ENCODE measurements at places on chromosomes 5 and 9.

GRCh38 chr5:60162441-60162840 lies 268.9 kb upstream of the PDE4D start:
- DNase-seq, result no peak

- no peak for DNase-seq
Observed at GRCh38 chr5:127353796-127354195, 63.2 kb downstream of the MEGF10 start.

GRCh38 chr5:43034591-43034968 lies 5.5 kb downstream of the ANXA2R start:
- no peak for DNase-seq

DNA sequence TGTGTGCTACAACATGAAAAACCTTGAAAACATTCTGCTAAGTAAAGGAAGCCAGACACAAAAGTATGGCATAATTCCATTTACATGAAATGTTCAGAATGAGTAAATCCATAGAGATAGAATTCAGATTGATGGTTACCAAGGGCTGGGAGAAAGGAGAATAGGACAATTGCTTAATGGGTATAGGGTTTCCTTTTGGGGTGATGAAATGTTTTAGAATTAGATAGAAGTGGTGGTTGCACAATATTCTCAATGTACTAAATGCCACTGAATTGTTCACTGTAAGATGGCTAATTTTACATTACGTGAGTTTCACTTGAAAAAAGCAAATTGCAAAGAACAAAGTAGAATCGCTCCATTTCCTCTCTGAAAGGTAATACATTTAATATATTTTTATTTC lies 43.0 kb upstream of the GAS1 start:
- no peak for DNase-seq

DNA sequence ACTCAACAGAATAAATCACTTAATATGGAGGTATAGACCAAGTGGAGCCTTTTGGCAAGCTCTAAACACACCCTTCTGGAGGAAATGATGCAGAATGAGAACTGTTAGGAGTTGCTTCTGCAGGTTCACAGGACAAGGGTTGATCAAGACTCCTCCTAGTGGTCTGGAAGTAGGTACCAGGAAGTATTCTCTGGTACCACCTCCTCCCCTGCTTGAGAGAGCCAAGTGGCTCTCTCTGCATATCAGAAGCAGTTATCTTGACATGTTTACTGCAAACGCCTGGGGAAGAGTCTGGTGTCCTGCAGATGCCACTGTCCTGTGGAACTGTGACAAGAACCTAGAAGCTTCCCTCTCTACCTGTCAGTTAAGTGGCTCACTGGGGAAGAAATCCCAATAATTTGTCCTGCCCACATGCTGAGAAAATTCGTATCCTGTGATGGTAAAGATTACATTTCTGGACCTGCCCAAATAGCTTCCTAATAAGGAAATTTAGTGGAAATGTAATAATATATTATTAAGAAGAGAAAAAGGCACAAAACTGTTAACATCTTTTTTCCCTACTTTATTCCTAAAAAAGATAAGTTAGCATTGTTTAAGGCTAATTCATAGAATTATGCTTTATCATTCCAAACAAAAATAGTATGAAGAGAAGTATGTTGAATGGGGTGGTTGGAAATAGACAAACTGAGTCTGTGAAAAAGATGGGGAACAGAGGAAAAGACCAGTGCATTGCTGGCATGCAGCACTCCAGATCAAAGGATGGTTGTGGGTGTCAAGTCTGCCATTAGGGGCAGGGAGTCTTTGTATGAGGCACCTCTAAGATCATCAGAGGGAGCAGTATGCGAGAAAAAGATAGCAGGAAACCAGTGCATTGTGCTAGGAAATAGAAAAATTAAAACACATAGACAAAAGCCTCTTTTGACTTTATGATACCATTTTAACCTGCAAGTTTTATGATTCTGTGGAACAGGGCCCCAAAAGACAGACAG lies 118.8 kb downstream of the CDC42SE2 start:
- DNase-seq, result no peak

- no peak for DNase-seq
Observed at GRCh38 chr9:89010526-89011111, 19.4 kb downstream of the S1PR3 start.

DNA sequence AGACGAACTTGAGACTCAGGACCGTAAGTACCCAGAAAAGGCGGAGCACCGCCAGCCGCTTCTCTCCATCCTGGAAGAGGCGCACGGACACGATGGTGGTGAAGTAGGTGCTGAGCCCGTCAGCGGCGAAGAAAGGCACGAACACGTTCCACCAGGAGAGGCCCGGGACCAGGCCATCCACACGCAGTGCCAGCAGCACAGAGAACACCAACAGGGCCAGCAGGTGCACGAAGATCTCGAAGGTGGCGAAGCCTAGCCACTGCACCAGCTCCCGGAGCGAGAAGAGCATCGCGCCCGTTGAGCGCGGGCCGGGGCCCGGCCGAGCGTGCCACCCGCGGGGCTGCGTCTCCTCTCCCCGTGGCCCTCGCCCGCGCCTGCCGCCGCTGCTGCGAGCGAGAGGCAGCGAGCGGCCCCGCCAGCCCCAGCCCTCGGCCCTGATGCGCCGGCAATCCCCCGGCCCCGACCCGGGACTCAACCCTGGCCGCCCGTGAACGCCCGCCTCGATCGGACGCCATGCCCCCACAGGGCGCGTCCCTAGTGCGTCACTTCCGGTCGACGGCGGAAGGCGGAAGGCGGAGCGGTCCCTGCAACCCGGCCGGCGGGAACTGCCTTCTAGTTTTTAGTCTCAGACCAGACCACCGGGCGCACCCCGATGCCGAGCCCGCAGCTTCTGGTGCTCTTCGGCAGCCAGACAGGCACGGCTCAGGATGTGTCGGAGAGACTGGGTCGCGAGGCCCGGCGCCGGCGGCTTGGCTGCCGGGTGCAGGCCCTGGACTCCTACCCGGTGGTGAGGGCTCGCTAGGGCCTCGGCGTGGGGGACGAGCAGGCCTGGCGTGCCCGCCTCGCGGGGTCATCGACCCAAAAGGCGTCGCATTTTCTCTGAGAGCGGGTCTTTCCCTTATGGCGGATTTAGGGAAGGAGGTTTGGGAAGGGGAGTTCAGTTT lies at the start of the genes NDOR1 and TMEM203:
TSS of gene NDOR1 (plus strand) at position 575 of the 944 bp plus-strand sequence. CDS start at position 653, 78 bp downstream.
TSS of gene TMEM203 (minus strand) at position 523 of the 944 bp plus-strand sequence. CDS start at position 289, 234 bp downstream.
- DNase-seq, result peak; percentile 86

DNA sequence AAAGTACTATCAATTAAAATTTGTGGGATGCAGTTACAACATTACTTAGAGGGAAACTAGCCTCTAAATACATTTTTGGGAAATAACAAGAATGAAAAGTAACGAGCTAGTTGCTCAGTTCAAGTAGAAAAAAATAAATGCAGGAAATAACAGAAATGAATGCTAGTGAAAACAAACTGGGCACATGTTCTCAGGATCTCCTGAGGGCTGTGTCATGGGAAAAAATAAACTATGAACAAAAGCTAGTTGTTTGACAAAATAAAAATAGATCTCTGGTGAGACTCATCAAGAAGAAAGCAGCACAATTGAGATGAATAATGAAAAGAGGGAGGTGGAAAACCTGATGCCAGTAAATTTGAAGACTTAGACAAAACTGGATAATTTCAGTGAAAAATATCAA lies 16.3 kb downstream of the IDNK start:
- no peak for DNase-seq

GRCh38 chr5:128637031-128637430 lies 99.0 kb upstream of the FBN2 start:
- DNase-seq, result no peak

DNA sequence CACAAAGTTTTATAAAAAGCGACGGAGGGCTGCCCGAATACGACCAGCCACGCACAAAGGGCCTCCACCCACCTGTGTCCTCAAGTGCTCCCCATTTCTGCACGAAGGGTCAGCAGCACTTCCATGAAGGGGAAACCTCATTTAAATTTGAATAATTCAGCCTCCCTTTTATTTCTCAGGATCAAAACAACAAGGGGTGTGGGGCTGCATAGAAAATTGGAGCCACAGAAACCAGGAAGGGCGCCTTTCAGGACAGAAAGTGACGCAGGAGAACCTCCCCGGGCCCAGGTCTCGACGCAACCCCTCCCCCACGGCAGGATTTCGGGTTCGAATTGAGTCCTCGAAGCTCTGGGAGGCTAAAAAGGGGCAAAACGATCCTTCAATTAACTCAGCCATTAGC lies 2.1 kb downstream of the NRARP start:
- no peak for DNase-seq

- DNase-seq, result no peak
Observed at GRCh38 chr9:87703636-87704276, 22.2 kb upstream of the CTSL start.

GRCh38 chr9:99590840-99591239 lies 230.8 kb upstream of the NR4A3 start:
- no peak for DNase-seq

Measured in amygdala (tissue), 56 donors.